ENCODE measurements at places on chromosomes 3 and 15.

DNA sequence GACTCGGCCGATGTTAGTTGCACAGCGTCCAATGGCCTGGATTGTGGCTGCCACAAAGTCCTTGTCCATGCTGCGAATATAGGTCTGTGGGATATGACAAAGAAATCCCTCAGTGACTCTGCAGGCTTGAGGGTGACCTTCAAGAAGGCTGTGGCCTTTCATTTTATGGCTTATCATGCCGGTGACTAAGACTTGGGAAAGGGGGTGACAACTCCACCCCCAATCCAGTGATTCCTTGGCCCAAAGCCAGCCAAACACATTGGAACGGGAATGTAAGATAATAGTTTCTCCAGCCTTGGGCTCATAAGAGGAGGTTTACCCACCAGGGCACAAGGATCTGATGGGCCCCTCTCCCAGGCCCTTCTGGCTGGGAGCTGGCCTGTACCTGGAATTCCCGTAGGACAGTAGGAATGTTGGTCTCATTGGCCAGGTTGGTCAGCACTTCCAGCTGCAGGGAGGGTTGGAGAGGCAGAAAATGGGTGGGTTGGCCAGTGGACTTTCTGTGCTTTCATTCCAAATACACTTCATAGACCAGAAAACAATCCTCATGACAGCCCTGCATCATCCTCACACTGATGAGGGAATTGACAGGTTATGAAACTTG lies 30.7 kb upstream of the CPEB1 start:
- no peak for DNase-seq

GRCh38 chr15:96737408-96737807 lies 406.9 kb downstream of the NR2F2 start:
- no peak for DNase-seq

- no peak for DNase-seq
These were observed 310.8 kb downstream of the PTPRG start for GRCh38 chr3:61872077-61872706.

GRCh38 chr3:101170062-101170771 lies 150.2 kb downstream of the IMPG2 start:
- DNase-seq = no peak

GRCh38 chr15:61083788-61084134 lies 145.3 kb downstream of the RORA start:
- DNase-seq = no peak

- DNase-seq = no peak
These were observed 30.4 kb upstream of the ZNF639 start for GRCh38 chr3:179292450-179292849.

GRCh38 chr3:69288161-69288895 lies 97.6 kb downstream of the FRMD4B start:
- no peak for DNase-seq

DNA sequence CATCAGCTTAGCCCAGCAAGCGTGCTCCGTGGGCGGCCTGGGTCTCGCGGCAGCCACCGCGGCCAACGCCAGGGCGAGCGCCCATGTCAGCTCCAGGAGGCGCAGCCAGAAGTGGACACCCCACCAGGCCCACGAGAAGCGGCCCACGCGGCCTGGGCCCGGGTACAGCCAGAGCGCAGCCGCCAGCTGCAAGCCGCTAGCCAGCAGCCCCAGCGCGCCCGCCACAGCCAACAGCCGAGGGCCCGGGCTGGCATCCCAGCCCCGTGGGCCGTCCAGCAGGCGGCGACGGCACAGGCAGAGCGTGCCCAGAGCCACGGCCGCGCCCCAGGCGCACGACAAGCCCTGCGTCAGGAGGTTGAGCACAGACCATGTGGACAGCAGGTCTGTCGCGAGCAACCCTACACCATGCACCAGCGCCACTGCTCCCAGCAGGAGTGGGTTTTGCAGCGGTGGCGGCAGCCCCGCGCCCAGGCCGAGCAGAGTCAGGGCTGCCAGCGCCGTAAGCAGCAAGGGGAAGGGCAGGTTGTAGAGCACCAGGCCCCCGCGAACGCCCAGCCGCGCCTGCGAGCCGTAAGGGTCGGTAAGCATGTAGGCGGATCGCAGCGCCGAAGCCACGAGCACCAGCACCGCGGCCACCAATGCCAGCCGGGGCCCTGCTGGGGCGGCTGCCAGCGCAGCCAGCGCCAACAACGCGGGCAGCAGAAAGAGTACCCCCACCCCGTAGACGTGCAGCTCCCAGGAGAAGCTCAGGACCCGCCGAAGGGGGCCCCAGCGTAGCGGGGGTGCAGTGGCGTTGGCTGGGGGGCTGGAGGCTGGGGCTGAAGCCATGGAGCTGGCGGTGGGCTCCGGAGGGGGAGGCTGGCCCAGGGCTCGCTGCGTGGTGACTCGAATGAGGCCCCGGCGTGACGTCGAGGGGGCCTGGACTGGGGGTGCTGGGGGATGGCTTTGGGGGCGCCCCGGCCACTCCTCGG lies 4.9 kb downstream of the PRRT3 start:
- DNase-seq = no peak

- no peak for DNase-seq
These were observed 218.1 kb downstream of the OSBPL10 start for GRCh38 chr3:31762888-31763351.

DNA sequence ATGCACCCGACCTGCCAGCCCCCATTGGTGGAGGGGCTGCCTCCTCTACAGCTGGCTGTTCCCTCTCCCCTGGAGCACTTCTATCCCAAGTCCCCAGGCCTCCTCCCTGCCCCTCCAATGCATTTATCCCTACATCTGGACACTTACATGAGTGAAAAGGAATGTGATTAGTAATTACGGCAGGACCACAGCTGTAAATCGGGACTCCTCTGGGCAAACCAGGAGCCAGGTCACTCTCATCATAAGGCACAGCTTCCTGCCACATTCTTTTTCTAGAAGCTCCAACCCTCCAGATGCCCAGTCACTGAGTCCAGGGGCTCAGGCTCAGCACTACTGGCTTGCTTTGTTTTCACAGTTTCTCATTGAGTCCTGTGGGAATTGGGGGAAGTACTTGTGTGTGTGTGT lies 54.3 kb downstream of the IL20RB start:
- DNase-seq = no peak

- DNase-seq = no peak
These were observed 3.3 kb downstream of the PCNP start for GRCh38 chr3:101577286-101577685.

DNA sequence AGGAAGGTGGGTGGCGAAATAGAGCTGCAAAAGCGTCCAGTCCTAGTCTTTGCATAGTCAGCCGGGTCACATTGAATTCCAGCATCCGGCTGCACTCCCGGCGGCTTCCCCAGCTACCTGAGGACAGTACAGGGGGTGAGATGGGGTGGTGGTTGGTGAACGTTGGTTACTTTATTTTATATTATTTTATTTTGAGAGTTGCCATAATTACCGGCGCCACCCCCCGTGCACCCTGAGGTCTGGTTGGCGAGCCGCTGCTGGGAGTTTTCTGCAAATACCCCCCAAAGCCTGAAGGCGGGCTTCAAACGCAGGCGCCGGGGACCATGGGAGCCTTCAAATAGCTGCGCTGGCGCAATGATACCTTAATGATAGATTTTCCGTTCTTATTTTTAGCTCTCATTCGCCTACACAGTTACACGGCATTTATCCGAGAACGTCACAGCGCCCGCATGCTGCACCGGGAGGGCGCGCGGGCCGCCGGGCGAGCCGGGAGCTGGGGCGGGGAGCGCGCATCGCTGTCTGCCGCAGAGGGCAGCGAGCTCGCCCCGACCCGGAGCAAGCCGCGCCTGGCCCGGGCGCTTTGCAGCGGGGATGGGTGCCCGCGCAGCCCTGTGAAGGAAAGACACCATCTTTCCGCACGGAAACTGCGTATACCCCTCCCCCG lies 756 bp upstream of the RASGRF1 start:
- no peak for DNase-seq
